Occipital lobe (tissue), 3 donors: ENCODE measurements at places on chromosomes 1 and 21. TPM values are rescaled to one million over a fixed set of nuclear protein-coding genes. Genes with fewer than 3 reads are reported as not detected.

YOD1 gene
- 24.5 TPM for total RNA-seq

CFHR1 gene
- 0.94 TPM for total RNA-seq

EXTL1 gene
- 2.3 TPM for total RNA-seq

TNNT2 gene
- total RNA-seq: not detected

CD84 gene
- total RNA-seq: 2.2 TPM

GCSAML gene
- under 0.01 TPM for total RNA-seq

MMP23B gene
- total RNA-seq: 0.31 TPM

ACTL8 gene
- total RNA-seq: not detected

CA14 gene
- total RNA-seq: 1.7 TPM

RNF223 gene
- not detected for total RNA-seq

BMP8B gene
- total RNA-seq: 0.16 TPM

GJA9 gene
- total RNA-seq: not detected

DMBX1 gene
- total RNA-seq: not detected

S100A9 gene
- total RNA-seq: 26.5 TPM

DNAJC28 gene
- total RNA-seq: 6.4 TPM

PCP4 gene
- total RNA-seq: 1.6 TPM

TTLL10 gene
- total RNA-seq: not detected

TTLL7 gene
- total RNA-seq: 215 TPM

PLPP3 gene
- total RNA-seq: 36.5 TPM

PRDM16 gene
- total RNA-seq: 6.7 TPM

SPATA1 gene
- total RNA-seq: 1.9 TPM

OR2M3 gene
- 0.16 TPM for total RNA-seq

PGLYRP4 gene
- not detected for total RNA-seq

DISC1 gene
- 6.4 TPM for total RNA-seq

ETV3L gene
- not detected for total RNA-seq

DAB1 gene
- total RNA-seq: 45.4 TPM

NCF2 gene
- total RNA-seq: 4.8 TPM

TRIM67 gene
- total RNA-seq: 44.9 TPM

LRRC71 gene
- 0.16 TPM for total RNA-seq

SLC9C2 gene
- total RNA-seq: 8.3 TPM
